Activated B cell treated with CpG ODN at 0.5 μM for 24 hours (primary cell): ENCODE measurements at places on chromosomes 12 and 14. TPM values are rescaled to one million over a fixed set of nuclear protein-coding genes. Genes with fewer than 3 reads are reported as not detected.
A peak's percentile ranks its signal among the peaks of the same experiment; 100 is the strongest.

- peak; percentile 10 for DNase-seq
- no peak overlapping the region for H3K4me3 ChIP-seq
- no peaks in the 10 kb centered on the region for H3K4me1 ChIP-seq
- no peaks in the 10 kb centered on the region for H3K36me3 ChIP-seq
Observed at GRCh38 chr14:100587763-100588411, 670 bp upstream of the BEGAIN start.

DNA sequence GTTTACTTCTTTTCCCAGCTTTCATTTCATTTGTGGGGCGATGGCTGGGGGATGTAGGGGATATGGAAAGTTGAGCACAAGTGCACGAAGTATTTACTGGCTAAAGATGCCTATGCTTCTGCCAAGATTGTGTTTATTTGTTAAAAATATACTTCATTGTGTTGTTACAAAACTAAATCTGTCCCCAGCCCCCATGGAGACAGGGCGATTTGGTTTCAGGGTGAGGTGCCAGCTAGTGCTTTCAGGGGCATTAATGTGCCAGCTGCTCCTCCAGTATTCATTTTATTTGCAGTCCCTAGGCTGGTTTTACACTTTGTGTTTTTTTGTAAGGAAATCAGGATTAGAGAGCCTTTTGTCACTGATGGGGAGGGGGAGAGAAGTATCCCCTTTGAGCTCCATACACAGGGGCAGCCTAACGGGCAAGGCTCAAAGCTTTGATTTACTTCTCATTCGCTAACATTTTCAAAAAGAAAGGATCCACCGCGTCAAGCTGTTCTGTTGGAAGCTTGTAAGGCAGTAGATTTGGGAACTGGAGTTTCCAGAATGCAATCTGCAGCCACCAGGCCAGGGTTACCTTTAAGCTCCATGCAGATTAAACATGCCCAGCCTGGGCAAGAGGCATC, 198.7 kb upstream of the PLEKHG7 start:
- peak overlapping the region; percentile 94 for H3K27ac ChIP-seq
- peaks cover 62% of the 10 kb centered on the region for H3K4me1 ChIP-seq
- peak overlapping the region; percentile 68 for H3K4me3 ChIP-seq

DNA sequence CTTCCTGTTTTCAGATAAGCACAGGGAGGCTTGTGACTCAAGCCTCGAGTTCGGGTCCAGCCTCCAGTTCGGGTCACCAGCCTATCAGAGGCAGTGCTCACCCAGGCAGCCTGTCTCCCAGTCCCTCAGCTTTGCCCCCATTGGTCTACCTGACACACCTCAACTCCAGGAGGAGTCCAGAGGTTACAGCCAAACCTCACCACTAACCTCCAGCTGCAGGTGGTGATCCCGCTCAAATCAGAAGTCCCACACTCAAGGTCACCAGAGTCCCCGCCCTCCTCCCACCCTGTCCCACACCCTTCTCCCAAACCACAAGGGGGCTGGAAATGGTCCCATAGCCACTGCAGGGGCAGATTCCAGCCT, 42.1 kb downstream of the KDM2B start:
- H3K36me3 ChIP-seq = peaks cover 5% of the 10 kb centered on the region
- peak overlapping the region; percentile 86 for H3K27ac ChIP-seq
- peaks cover 50% of the 10 kb centered on the region for H3K4me1 ChIP-seq
- H3K4me3 ChIP-seq = peak overlapping the region; percentile 78

GRCh38 chr12:132500142-132500855, 10.3 kb downstream of the FBRSL1 start:
- H3K4me3 ChIP-seq = no peak overlapping the region
- no peaks in the 10 kb centered on the region for H3K27me3 ChIP-seq
- DNase-seq = no peak
- peaks cover 4% of the 10 kb centered on the region for H3K36me3 ChIP-seq
- H3K4me1 ChIP-seq = peaks cover 63% of the 10 kb centered on the region

DNA sequence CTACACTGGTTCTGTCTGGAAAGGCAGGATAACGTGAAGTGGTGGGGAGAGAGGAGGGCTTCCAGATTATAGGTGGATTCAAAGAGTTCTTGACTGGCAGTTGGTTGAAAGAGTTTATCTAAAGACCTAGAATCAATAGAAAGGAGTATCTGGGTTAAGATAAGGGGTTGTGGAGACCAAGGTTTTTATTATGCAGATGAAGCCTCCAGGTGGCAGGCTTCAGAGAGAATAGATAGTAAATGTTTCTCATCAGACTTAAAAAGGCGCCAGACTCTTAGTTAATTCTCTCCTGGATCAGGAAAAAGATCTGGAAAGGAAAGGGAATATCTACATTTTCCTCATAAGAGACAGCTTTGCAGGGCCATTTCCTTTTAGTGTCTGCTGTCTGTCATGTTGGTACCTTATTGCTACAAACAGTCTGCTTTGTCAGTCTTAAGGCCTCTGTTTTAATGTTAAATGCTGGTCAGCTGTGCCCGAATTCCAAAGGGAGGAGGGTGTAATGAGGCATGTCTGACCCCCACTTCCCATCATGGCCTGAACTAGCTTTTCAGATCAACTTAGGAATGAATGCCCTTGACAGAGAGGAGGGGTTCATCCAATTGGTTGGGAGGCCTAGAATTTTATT, 401.3 kb downstream of the FUT8 start:
- no peaks in the 10 kb centered on the region for H3K27me3 ChIP-seq
- H3K36me3 ChIP-seq = no peaks in the 10 kb centered on the region
- DNase-seq = no peak
- H3K27ac ChIP-seq = no peak overlapping the region
- no peak overlapping the region for H3K4me3 ChIP-seq
- H3K4me1 ChIP-seq = no peaks in the 10 kb centered on the region

- no peak overlapping the region for H3K27ac ChIP-seq
- H3K36me3 ChIP-seq = no peaks in the 10 kb centered on the region
- no peak for DNase-seq
- H3K4me3 ChIP-seq = no peak overlapping the region
- peaks cover 2% of the 10 kb centered on the region for H3K27me3 ChIP-seq
Observed at GRCh38 chr14:36052063-36052462, 124.5 kb downstream of the PTCSC3 start.

- H3K36me3 ChIP-seq = peaks cover 50% of the 10 kb centered on the region
- no peak for DNase-seq
- H3K27ac ChIP-seq = peak overlapping the region; percentile 80
- peaks cover 93% of the 10 kb centered on the region for H3K4me1 ChIP-seq
- H3K27me3 ChIP-seq = no peaks in the 10 kb centered on the region
- H3K4me3 ChIP-seq = peak overlapping the region; percentile 57
Observed at GRCh38 chr12:128817111-128818015, 6.4 kb downstream of the SLC15A4 start.

DNA sequence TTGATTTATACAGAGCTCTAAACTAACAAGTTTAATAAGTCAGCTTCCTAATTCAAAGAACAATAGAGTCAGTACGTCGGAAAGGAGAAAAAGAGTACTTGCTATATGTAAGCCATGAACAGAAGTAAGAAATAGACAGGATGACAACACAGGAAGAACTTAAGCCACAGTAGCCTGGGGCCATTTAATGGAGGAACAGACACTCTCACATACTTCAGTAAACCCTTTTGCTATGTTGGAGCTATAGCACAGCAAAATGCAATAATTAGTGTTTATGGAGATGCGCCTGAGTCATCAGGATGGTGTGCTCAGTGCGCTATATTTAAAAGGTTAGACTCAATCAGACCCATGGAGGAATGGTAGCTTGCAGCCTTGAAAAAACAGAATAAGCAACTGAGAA, 61.0 kb downstream of the SRGAP1 start:
- DNase-seq = no peak
- H3K27ac ChIP-seq = no peak overlapping the region
- no peaks in the 10 kb centered on the region for H3K4me1 ChIP-seq
- no peaks in the 10 kb centered on the region for H3K36me3 ChIP-seq
- no peak overlapping the region for H3K4me3 ChIP-seq

GRCh38 chr12:110245369-110245772, 35.7 kb upstream of the ATP2A2 start:
- no peak overlapping the region for H3K27ac ChIP-seq
- no peak overlapping the region for H3K4me3 ChIP-seq
- no peaks in the 10 kb centered on the region for H3K36me3 ChIP-seq
- peaks cover 2% of the 10 kb centered on the region for H3K27me3 ChIP-seq
- peak; percentile 36 for DNase-seq

DNA sequence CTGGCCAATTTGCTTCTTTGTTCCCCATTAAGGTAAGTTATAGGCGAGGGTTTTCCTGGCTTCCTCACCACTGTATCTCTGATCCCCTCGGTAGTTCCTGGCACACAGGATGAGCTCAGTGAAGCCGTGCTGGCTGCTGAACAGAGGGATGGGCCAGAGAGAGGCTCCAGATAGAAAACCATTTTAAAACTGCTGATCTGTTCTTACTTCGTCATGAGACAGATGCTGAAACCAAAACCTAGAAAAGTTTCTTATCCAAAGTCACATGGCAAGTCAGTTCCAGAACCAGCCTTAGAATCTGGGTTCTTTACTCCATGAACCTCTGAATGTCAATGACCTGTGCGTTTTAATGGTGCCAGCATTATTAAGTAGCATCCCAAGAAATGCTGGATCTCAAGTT, 76.3 kb upstream of the RIN3 start:
- DNase-seq = no peak
- H3K27me3 ChIP-seq = no peaks in the 10 kb centered on the region
- peaks cover 35% of the 10 kb centered on the region for H3K4me1 ChIP-seq
- no peak overlapping the region for H3K4me3 ChIP-seq
- peak overlapping the region; percentile 2 for H3K27ac ChIP-seq
- H3K36me3 ChIP-seq = no peaks in the 10 kb centered on the region

DNA sequence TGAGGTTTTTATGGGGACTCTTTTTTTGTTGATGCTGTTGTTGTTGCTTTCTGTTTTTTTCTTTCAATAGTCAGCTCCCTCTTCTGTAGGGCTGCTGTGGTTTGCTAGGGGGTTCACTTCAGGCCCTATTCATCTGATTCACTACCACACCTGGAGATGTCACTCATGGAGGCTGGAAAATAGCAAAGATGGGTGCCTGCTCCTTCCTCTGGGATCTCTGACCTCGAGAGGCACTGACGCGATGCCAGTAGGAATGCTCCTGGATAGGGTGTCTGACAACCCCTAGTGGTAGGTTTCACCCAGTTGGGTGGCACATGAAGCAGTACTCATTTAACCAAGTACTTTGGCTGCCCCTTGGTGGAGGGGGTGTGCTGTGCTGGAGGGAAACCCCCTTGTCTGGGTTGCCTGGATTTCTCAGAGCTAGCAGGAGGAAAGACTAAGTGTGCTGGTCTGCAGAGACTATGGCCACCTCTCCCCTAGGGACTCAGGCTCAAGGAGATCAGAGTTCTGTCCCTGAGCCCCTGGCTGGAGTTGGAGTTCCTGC, 745.5 kb downstream of the TMTC2 start:
- H3K4me1 ChIP-seq = no peaks in the 10 kb centered on the region
- no peak overlapping the region for H3K4me3 ChIP-seq
- H3K27ac ChIP-seq = no peak overlapping the region
- H3K27me3 ChIP-seq = no peaks in the 10 kb centered on the region
- H3K36me3 ChIP-seq = no peaks in the 10 kb centered on the region

GRCh38 chr14:38721822-38722431, 381.1 kb downstream of the SEC23A start:
- no peak for DNase-seq
- no peaks in the 10 kb centered on the region for H3K4me1 ChIP-seq
- no peak overlapping the region for H3K4me3 ChIP-seq
- H3K36me3 ChIP-seq = no peaks in the 10 kb centered on the region
- H3K27ac ChIP-seq = no peak overlapping the region

- H3K36me3 ChIP-seq = no peaks in the 10 kb centered on the region
- no peaks in the 10 kb centered on the region for H3K4me1 ChIP-seq
- no peak overlapping the region for H3K27ac ChIP-seq
- peaks cover 5% of the 10 kb centered on the region for H3K27me3 ChIP-seq
- H3K4me3 ChIP-seq = no peak overlapping the region
- DNase-seq = no peak
Observed at GRCh38 chr12:100651694-100652093, 78.2 kb downstream of the GAS2L3 start.

GRCh38 chr12:16175840-16176239, 101.6 kb downstream of the SLC15A5 start:
- no peaks in the 10 kb centered on the region for H3K4me1 ChIP-seq
- H3K4me3 ChIP-seq = no peak overlapping the region
- H3K27me3 ChIP-seq = no peaks in the 10 kb centered on the region
- no peaks in the 10 kb centered on the region for H3K36me3 ChIP-seq

GRCh38 chr14:91692075-91692474, 39.8 kb downstream of the CATSPERB start:
- H3K4me1 ChIP-seq = no peaks in the 10 kb centered on the region
- no peaks in the 10 kb centered on the region for H3K36me3 ChIP-seq
- no peak overlapping the region for H3K27ac ChIP-seq
- H3K4me3 ChIP-seq = no peak overlapping the region
- no peak for DNase-seq

GRCh38 chr12:11578461-11578993, 70.9 kb upstream of the ETV6 start:
- H3K4me3 ChIP-seq = no peak overlapping the region
- H3K27me3 ChIP-seq = peaks cover 5% of the 10 kb centered on the region
- H3K27ac ChIP-seq = peak overlapping the region; percentile 42
- no peaks in the 10 kb centered on the region for H3K36me3 ChIP-seq

DNA sequence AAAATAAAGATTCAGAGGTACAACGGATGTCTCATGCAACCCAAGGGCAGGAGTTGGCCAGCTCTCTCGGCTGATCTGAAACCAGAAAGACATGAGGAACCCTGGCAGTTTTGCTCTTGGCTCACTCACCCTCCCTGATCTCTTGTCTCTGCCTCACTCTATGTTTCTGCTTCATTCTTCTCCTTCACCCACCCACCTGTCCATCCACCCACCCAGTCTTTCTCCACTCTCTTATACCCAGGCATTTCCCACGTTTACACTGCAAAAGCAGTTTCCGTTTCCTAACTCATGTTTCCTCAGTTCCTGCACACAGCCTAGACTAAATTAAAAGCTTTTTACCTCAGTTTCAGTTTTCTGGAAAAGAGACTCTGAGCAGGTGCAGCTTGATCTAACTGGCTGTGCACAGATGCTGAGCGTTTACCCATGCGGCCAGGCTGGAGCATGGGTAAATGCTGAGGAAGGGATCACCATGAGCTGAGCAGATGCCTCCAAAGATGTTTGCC, 157.6 kb downstream of the PRKCH start:
- H3K27ac ChIP-seq = peak overlapping the region; percentile 91
- H3K36me3 ChIP-seq = no peaks in the 10 kb centered on the region

GRCh38 chr14:97791906-97792305, 994.7 kb downstream of the VRK1 start:
- no peaks in the 10 kb centered on the region for H3K36me3 ChIP-seq
- H3K4me1 ChIP-seq = no peaks in the 10 kb centered on the region
- H3K27ac ChIP-seq = no peak overlapping the region

The FBXO33 gene
- 12.7 and 14.3 TPM in 2 replicates for total RNA-seq

The A2ML1 gene
- not detected in 2 replicates for total RNA-seq

The MYF5 gene
- total RNA-seq = not detected in 2 replicates

The LPAR5 gene
- 27.7 and 30.4 TPM in 2 replicates for total RNA-seq

The CSAD gene
- total RNA-seq = 25.7 and 34.6 TPM in 2 replicates

The GYS2 gene
- not detected in 2 replicates for total RNA-seq

The KRT3 gene
- not detected in 2 replicates for total RNA-seq

The CCDC177 gene
- total RNA-seq = 0.05 TPM in 1 of 2 replicates, not detected in the other
